Naive thymus-derived CD4-positive, alpha-beta T cell (primary cell): ENCODE measurements at places on chromosomes 11 and 22.

GRCh38 chr11:61266602-61267001, 25.6 kb downstream of the PGA5 start:
- no peak for DNase-seq

- no peak for DNase-seq
These were observed 31.7 kb downstream of the POLR3H start for GRCh38 chr22:41512421-41513194.

DNA sequence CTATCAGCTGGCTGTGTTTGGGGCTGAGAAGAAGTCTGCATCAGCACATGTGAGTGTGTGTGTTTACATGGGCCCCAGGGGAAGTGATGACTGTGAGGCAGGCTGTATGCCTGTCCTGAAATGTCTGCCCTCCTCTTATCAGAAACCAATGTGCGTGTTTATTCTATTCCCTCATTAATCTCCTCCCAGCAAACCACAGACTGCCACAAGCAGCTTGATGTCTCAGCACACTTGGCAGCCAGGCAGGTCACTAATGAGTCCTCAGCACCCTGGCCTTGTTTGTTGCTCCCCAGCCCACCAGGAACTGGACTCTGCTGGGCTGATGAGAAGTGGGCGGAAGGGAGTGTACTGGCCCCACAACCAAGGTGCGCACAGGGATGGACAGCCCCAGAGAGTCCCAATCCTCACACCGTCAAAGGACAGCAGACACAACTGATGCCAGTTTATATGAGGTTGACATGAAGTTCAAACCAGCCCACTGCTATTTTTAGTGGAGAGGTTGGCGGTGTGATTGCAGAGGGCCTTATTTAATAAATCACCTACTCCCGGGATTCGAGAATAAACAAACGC, 225.8 kb downstream of the ETS1 start:
- no peak for DNase-seq

DNA sequence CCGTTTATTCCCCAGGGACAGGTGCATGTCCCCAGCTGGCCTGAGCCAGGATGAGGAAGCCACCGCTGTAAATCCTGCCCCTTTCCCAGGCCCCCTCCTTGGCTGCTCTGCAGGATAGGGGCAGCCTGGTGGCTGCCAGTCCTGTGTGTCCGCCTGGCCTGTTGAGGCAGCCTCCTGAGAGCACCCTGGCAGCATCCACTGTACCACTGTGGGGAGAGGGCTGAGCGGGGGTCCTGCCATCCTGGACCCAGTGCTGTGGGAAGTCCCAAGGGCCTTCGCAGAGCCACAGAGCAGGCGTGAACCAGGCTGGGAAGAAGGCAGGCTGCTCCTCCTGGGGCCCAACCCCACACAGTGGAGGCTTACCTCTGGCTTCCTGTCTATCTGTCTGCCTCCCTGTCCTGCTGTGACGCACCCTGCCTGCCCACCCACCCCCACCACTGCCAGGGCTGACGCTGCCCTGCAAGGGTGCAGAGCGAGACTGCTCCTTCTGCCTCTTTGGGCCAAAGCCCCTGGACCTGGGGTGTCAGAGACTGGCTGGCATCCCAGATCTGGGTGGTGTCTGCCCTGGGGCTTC, 8.4 kb downstream of the KCTD17 start:
- DNase-seq, result no peak

GRCh38 chr22:25216230-25216629, 3.2 kb upstream of the CRYBB2 start:
- DNase-seq, result no peak

GRCh38 chr11:69301455-69302401, 7.8 kb downstream of the MYEOV start:
- no peak for DNase-seq

DNA sequence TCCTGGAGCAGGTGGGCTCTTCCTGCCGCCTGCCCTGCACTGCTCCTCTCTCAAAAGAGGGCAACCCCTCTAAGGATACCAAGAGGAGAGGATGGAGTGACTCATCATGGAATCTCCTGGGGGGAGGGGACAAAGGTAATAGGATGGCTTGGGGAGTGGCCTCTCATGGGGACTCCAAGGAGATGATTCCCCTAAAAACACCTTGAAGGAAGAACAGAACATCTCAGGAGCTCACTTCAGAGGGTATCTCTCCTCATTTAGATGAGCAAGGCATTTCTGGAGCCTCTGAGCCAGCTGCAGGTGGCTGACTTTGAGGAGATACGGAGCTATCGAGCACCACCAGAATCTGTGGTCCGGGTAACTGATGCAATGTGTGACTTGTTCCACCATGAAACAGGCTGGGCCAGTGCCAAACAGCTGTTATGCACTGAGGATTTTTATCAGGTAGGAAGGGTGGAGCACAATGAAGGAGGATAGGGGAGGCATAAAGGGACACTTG, 40.2 kb downstream of the RRP8 start:
- no peak for DNase-seq

GRCh38 chr11:2088284-2088683, 50.9 kb downstream of the IGF2 start:
- no peak for DNase-seq

- DNase-seq, result no peak
These were observed 48.0 kb downstream of the CABIN1 start for GRCh38 chr22:24059121-24059520.

DNA sequence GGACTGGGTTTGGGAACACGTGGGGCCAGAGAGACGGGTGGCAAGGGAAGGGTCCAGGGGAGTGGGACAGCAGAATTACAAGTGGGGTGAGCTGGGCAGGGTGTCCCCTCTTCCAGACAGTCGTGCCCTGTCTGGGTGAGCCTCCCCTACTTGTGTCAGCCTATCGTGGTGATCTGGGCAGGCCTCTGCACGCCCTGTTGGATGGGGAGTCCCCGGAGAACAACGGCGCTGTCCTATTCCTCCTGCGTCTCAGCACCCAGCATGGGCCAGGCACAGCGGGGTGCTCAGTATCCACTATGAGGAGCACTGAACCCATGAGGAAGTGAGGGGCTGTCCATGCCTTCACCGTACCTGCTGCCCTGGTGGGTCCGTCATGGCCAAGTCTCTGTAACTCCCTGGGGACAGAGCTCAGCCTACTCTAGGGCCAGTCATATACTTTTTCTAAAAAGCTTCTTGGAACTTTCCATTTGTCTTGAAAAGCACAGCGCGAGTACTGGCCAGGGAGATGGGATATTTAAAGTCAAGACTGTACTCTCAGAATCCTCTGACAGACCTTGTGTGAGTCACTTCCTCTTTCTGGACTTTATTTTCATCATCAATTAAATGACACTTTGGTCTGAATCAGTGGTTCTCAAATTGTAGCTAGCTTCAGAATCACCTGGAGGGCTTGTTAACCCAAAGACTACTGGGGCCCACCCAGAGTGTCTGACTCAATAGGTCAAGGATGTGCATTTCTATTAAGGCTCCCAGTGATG, 81.7 kb upstream of the NECTIN1 start:
- DNase-seq, result no peak

DNA sequence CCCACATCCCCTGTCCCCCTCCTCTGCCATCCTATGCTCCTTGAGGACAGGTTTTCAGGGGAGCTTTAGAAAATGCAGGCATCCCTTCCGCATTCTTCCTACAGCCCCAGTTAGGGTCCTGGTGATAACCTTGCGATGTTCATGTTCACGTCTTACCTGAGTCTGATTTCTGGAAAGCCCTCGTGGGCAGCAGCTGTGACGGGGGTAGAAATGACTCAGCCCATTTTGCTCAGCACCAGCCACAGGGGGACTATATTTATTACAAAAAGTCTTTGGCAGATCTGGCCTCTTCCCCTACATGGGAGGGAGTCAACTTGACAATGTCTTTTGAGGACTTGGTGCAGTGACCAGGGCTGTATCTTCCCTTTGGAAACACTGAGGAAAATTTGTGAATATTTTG, 12.3 kb downstream of the PKNOX2 start:
- no peak for DNase-seq
